Brain (organoid and tissue), 16 donors: ENCODE measurements at places on chromosomes 5 and 9. TPM values are rescaled to one million over a fixed set of nuclear protein-coding genes. Genes with fewer than 3 reads are reported as not detected.
A peak's percentile ranks its signal among the peaks of the same experiment; 100 is the strongest.

The AGXT2 gene
- not detected for polyA plus RNA-seq

The NANS gene
- polyA plus RNA-seq: 33.7 TPM

The CATSPER3 gene
- 0.41 TPM for polyA plus RNA-seq

The UIMC1 gene
- 12.3 TPM for polyA plus RNA-seq

The ITGA2 gene
- polyA plus RNA-seq: 1.0 TPM

The PSIP1 gene
- polyA plus RNA-seq: 207 TPM

The CDH9 gene
- 0.37 TPM for polyA plus RNA-seq

The PCDHB13 gene
- polyA plus RNA-seq: 0.87 TPM

The CEMIP2 gene
- 6.8 TPM for polyA plus RNA-seq

DNA sequence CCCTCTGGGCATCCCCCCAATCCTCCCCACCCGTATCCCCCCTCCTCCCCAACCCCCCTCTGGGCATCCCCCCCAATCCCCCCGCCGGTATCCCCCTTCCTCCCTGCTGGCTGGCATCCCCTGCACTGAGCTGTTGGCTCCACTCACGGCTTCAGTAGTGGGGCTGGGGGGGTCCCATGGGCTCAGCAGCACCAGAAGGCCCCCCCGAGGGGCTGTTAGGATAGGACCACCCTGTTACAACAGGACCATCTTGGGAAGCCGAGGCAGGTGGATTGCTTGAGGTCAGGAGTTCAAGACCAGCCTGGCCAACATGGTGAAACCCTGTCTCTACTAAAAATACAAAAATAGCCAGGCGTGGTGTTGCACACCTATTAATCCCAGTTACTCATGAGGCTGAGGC lies 42.4 kb downstream of the EXD3 start:
- DNase-seq: no peak

GRCh38 chr5:307306-307705 lies 14.2 kb upstream of the AHRR start:
- DNase-seq: no peak

GRCh38 chr5:154351566-154351965 lies 94.2 kb upstream of the SAP30L start:
- no peak for DNase-seq

DNA sequence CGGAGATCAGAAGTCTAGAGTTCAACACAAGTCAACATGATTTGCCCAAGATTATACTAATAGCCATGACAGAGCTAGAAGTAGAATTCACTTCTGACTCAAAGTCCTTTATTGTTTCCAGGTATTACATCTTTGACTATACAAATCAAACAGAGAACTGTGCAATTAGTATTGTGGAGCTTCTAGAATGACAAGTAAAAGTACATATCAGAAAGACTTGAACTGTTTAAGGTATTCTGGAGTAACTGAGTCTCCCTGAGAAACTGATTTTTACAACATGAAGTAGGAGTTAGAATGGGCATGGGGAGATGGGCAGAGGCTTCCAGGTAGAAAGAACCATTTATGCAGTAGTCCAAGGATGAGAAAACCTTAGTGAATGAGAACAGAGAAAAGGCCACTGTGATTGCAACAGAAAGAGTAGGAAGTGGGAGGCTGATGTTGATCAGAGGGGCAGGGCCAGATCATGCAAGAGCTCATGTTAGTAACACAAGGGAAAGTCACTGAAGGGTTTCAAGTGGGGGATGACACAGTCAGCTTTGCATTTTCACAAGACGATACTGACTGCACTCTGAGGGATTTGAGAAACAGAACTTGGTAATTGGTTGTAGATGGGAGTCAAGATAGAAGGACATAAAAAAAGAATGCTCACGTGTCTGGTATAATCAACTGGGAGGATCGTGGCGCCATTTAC lies 280.7 kb downstream of the RFX3 start:
- DNase-seq: no peak

DNA sequence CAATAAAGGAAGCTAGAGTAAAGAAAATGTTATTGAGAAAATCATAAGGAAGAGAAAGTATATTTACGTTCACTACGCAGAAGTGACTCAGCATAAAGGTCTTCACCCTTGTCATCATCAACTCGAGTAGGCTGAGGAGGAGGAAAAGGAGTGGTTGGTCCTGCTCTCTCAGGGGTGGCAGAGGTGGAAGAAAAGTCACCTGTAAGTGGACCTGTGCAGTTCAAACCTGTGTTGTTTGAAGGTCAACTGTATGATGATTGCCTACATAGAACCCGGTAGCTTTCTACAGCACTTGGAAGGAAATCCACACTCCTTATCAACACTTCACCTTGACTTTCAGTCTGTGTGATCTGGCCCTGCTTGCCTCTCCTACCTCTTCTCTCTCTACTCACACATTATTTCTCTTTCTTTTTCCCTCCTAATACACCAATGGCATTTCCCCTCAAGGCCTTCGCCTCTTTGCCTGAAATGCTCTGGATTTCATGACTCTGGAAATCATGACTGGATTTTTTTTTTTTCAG lies 109.3 kb upstream of the CPEB4 start:
- DNase-seq: no peak

DNA sequence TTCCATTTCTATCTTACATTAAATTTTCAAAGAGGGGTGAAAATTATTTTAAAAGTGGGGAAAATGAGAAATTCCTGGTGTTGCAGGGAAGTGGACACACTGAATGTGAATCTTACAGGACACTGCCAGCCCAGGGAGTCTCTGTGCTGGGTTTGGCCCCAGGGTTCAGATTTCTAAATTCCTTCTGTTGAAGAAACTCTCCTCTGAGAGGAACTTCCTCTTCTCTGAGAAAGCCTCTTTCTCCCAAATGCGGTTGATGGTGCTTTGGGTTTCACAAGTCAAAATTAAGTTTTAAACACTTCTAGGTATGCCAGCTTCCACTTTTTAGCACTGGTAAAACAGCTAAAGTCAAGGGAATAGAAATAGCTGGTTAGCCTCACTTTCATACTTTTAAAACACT lies 317.9 kb upstream of the ITGA1 start:
- no peak for DNase-seq

DNA sequence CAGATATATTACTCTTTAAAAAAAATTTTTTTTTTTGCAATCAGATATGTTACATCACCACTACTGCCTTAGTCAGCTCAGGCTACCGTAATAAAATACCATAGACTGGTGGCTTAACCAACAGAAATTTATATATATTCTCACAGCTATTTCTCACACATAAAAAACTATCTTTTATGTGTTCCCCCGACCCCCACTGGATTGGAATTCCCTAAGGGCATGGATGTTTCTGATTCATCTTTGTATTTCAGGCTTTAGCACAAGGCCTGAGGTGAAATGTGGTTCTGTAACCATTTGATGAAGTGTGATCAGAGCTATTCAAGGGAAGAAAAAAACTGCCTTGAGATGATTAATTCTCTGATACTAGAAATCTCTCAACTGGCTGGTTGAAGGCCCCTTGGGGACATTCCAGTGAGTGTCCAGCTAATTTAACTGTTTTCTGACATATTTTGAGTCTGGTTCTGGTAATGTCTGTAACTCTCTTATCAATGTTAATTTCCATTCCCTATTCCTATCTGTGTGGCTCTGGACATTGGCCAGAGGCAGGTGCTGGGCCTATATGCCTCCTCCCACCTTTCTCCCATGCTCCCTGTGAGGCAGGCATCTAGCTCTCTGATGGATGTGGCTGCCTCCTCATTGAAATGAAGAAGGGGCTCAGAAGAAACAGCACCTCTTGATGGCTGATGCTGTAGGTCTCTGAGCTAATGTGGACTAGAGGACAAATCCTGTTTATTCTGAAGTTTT lies 2.5 kb downstream of the CD14 start:
- DNase-seq: no peak

- DNase-seq: peak; percentile 52
Observed at GRCh38 chr5:159947708-159948358, 31.6 kb downstream of the ADRA1B start.

DNA sequence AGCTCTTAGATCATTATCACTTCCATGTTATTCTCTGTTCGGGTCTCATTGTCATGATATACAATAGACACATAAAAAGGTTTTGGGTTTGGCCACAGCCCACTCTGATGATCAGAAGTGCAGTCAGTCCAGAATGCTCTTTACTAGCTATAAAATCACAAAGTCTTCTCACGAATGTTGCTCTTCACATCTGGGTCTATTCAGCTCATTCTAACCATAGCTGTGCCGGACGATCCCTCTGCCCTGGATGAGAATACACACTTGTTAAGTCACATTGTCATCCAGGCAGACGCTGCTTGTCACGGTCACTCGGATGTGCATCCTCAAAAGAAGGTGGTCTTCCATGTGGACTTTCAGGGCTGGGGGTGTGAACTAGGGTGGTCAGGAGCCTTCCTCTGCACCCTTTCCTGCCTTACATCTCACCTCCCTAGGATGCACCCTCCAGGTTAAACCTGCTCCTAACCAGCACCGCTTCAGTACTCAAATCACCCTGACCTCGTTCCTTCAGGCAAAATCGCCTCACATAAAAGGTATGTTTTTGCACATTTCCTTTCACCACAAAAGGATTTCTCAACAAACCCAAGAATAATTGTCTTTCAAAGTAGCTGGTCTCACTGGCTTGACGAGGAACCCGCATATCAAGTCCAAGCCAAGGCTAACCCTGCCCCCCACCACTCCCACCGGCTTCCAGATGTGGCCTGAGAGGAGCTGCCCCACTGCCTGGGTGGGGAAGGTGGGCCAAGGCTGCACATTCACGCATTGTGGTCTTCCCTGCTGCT lies 21.9 kb downstream of the ANKH start:
- DNase-seq: peak; percentile 41

DNA sequence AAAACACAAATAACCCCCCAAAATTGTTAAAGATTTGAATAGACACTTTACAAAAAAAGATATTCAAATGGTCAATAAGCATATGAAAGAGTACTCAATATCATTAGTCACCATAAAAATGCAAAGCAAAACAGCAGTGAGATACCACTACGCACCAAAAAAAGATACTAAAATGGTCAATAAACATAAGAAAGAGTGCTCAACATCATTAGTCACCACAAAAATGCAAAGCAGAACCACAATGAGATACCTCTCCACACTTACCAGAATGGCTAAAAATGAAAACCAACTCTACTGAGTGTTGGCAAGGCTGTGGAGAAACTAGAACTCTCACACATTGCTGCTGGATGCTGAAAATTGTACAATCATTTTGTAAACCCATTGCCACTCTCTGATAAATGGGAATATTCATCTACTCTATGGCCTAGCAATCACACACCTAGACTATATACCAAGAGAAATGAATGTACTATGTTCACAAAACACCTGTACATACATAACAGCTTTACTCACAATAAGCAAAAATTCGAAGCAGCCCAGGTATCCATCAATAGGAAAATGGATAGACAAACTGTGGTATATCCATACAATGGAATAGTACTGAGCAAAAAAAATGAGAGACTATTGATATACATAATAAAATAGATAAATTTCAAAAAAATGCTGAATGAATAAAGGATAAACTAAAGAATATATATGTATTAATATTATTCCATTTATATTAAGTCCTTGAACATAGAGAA lies 205.0 kb upstream of the DAPK1 start:
- no peak for DNase-seq

- no peak for DNase-seq
Observed at GRCh38 chr9:122159925-122160246, 178 bp downstream of the MORN5 start.

DNA sequence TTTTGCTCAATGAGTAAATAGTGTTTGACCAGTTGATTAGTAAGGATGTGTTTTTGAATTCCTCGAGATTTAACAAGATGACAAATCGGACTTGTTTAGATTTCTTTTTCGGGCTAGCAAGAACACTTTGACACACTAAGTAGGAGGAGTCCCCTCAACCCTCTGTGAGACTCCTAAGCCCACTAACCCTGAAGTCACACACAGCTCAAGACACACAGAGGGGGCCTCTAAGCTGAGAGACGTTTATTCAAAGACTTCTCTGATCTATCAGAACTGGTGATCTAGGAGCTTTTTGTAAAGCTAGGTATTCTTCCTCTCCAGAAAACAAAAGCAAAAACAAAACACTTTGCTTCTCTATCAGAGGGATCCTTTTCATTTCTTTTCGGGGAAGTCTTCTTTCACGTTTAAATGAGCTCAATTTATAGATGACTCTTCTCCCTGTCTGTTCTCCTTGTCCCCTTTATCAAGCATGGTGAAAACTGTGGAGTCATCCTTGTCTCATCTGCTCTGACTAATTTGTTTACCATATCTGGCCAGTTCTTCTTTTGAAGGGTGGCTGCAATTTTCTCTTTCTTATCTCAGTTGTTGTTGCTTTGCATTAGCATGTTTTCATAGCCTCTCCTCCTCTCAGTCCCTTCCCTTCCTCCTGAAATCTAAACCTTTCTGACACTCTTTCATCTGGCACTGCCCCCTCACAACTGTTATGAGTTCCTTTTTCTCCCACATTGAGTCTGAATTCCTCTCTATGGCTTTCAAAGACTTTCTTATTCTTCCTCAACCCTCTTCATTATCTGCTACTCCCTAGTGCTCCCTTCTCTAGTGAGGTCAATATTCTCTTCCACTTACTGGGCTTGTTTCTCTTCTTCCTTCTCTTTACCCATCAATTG lies 68.5 kb upstream of the RAI14 start:
- DNase-seq: no peak

- DNase-seq: no peak
Observed at GRCh38 chr5:134020188-134020587, 15.4 kb upstream of the VDAC1 start.

DNA sequence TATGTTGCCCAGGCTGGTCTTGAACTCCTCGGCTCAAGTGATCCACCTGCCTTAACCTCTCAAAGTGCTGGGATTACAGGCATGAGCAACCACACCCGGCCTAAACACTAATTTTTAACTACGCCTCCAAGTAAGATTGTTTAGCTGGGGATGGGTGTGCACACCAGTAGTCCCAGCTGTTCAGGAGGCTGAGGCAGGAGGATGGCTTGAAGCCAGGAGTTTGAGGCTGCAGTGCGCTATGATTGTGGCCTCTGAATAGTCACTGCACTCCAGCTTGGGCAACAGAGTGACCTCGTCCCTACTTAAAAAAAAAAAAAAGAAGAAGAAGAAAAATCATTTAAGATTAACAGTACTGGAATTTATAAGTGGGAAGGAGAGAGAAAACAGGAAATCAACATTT lies 90.8 kb upstream of the NR5A1 start:
- DNase-seq: no peak

DNA sequence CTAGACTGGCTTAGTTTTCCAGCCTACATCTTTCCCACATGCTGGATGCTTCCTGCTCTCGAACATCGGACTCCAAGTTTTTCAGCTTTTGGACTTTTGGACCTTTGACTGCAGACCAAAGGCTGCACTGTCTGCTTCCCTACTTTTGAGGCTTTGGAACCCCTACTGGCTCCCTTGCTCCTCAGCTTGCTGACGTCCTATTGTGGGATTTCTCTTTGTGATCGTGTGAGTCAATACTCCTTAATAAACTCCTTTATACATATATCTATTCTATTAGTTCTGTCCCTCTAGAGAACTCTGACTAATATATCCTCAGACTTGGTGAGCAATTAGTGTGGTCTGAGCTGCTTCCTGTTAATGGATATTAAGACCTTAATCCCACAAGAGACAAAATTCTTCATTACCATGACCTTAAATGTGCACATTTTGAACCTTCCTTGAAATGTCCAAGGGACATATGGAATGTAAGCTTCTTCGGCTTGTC lies 752.9 kb downstream of the CDH18 start:
- DNase-seq: no peak
